Tongue (tissue), 3 donors: ENCODE measurements at places on chromosomes 5 and 9. TPM values are rescaled to one million over a fixed set of nuclear protein-coding genes. Genes with fewer than 3 reads are reported as not detected.

The VLDLR gene
- 60.1 TPM for total RNA-seq

The GLRA1 gene
- not detected for total RNA-seq

The PCDHGB3 gene
- 5.7 TPM for total RNA-seq

The FUT7 gene
- 0.10 TPM for total RNA-seq

The STING1 gene
- total RNA-seq = 38.9 TPM

The CDKN2B-AS1 gene
- total RNA-seq = not detected

The PFDN1 gene
- total RNA-seq = 64.2 TPM

The PALM2AKAP2 gene
- 64.8 TPM for total RNA-seq

The CRAT gene
- 51.5 TPM for total RNA-seq

The LRRC19 gene
- total RNA-seq = not detected

The MSX2 gene
- total RNA-seq = 0.62 TPM

The CSF1R gene
- total RNA-seq = 21.6 TPM

The CDC14B gene
- total RNA-seq = 31.3 TPM

The TAF11L10 gene
- not detected for total RNA-seq

The HNRNPA0 gene
- 26.0 TPM for total RNA-seq

The ZNF354B gene
- 27.3 TPM for total RNA-seq

The RPL7A gene
- 1,430 TPM for total RNA-seq

The SPATA6L gene
- 4.2 TPM for total RNA-seq

The NPR2 gene
- total RNA-seq = 24.5 TPM

The ALAD gene
- total RNA-seq = 27.8 TPM

The RASEF gene
- total RNA-seq = 5.5 TPM

The NHP2 gene
- 139 TPM for total RNA-seq

The HMMR gene
- 17.7 TPM for total RNA-seq

The MSMP gene
- not detected for total RNA-seq

The LEAP2 gene
- total RNA-seq = 2.3 TPM

The C9orf153 gene
- not detected for total RNA-seq

The NUDT12 gene
- 21.5 TPM for total RNA-seq

The GRXCR2 gene
- not detected for total RNA-seq

The TARS1 gene
- total RNA-seq = 112 TPM

The IPO11 gene
- total RNA-seq = 38.9 TPM

The NR4A3 gene
- total RNA-seq = 4.7 TPM

The F12 gene
- total RNA-seq = 0.51 TPM

The FAM163B gene
- total RNA-seq = not detected

The PCDHGB4 gene
- total RNA-seq = 5.9 TPM

The MOB3B gene
- total RNA-seq = 4.2 TPM

The ADRA1B gene
- 0.51 TPM for total RNA-seq

The NRG2 gene
- total RNA-seq = 0.41 TPM

The TLX3 gene
- total RNA-seq = not detected

The FAM174A gene
- 53.2 TPM for total RNA-seq

The MSANTD3 gene
- 22.2 TPM for total RNA-seq
